Glomerular endothelial cell (primary cell): ENCODE measurements at places on chromosomes 1 and 21.

GRCh38 chr1:206935491-206936067 lies 10.7 kb downstream of the PIGR start:
- no peak for DNase-seq

- no peak for DNase-seq
Measured at GRCh38 chr1:67722292-67722944, 37.4 kb downstream of the GADD45A start.

DNA sequence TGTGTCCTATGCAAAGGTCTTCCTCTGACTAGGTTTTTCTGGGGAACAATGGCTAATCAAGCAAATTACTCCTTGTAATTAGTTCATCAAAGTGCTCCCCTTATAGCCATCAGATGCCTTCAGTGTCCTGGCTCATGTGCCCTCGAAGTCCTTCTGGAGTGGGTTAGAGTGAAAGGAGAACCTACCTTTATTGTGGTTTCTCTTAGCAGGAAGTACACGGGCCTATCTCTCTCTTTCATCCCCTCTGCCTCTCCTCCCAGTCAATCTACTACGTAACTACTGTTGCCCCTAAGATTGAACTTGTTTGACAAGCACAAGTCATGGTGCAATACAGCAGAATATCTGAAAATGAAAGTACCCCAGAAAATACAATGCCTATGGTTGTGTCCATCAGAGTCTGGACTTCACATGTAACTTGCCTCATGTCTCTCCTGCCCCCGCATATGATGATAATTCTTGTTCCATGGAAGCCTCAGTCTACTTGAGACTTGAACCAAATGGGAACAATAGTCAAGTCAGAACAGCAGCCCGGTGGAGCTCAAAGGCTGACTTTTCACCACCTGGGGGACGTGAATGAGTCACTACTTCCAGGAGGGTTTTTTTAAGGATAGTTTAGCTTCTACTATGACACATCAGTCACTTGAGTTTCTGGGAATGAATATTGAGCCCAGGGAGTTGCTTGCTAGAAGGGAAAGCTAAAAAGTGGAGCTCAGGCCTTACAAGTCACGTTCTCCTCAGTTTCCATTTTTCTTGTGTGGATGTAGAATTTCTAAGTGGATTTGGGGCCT lies 243.6 kb downstream of the TNR start:
- DNase-seq = no peak

GRCh38 chr1:92483610-92484471 lies 2.9 kb downstream of the GFI1 start:
- DNase-seq = no peak

DNA sequence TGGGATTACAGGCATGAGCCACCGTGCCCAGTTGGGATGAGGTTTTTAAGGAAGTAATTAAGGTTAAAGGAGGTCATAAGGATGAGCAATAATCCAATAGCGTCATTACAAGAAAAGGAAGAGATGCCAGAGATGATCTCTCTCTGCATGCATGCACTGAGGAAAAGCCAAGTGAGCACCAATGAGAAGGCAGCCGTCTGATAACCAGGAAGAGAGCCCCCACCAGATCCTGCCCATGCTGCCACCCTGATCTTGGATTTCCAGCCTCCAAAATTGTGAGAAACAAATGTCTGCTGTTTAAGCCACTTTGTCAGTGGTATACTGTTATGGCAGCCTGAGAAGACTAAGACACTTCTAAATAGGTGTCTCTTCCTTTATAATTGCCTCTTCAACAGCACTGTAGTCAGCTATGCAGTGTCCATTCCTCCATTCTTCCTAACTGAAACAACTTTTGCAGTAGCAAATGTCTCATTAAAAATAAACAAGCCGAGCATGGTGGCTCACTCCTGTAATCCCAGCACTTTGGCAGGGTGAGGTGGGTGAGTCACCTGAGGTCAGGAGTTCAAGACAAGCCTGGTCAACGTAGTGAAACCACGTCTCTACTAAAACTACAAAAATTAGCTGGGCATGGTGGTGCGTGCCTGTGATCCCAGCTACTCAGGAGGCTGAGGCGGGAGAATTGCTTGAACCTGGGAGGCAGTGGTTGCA lies 216.2 kb upstream of the RUNX1 start:
- DNase-seq = no peak

GRCh38 chr1:201069636-201070035 lies 42.6 kb downstream of the CACNA1S start:
- no peak for DNase-seq

- DNase-seq = no peak
Measured at GRCh38 chr1:58895559-58896145, 111.8 kb upstream of the JUN start.

DNA sequence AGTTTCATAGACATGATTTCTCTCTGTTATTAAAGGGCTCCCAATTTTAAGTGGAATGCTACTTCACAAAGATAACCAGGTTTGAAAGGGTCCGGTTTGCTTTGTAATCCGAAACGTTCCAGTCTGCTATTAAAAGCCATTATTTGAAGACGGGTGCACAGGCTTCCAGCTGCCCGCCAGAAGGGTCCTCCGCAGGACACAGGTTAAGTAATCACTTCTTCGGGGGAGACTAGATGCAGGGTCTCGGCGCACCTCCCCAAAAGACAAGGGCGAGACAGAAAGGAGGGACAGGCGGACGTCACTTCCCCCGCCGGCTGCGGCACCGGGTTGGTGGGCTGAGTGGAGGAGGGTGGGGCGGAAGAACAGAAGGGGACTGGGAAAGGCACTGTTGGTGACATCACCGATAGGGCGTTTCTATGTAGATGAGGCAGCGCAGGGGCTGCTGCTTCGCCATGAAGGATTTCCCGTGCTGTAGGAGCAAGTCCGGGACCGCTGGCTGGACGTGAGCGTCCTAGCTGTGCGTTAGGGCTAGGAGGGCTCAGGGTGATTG lies 8.9 kb downstream of the RNU1-2 start:
- peak; percentile 94 for DNase-seq

- DNase-seq = no peak
Measured at GRCh38 chr21:25911730-25912401, 177.1 kb downstream of the GABPA start.

- no peak for DNase-seq
Measured at GRCh38 chr21:41059871-41060270, 108.1 kb upstream of the BACE2 start.

GRCh38 chr1:204870160-204870912 lies at the start of gene NFASC:
Gene NFASC, plus strand, starts transcription at chr1:204870862. Its CDS starts 73,454 bp downstream, at chr1:204944316.
- no peak for DNase-seq

DNA sequence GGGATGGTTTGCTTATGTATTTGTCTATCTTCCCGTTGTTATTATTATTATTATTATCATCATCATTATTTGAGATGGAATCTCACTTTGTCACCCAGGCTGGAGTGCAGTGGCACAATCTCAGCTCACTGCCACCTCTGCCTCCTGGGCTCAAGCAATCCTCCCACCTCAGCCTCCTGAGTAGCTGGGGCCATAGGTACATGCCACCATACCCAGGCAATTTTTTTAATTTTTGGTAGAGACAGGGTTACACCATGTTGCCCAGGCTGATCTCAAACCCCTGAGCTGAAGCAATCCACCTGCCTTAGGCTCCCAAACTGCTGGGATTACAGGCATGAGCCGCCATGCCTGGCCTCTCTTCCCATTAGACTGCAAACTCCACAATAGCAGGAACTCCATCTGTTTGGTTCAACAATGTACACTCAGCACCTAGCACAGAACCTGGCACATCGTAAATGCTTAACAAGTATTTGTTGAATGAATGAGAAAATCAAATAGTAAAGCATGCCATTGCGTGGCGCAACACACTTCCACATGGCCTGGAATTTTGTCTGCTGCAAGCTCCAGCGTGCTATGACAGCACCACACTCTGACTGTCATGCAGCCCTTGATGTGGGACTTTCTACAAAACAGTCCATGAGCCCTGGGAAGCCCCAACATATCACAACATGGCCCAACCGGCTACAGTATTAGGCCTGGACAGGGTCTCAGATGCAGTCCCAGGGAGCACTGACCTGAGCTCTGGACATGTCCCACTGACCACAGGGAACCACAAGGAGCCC lies 3.8 kb upstream of the TINAGL1 start:
- DNase-seq = no peak

GRCh38 chr1:3283849-3284248 lies 170.6 kb upstream of the ARHGEF16 start:
- DNase-seq = no peak

DNA sequence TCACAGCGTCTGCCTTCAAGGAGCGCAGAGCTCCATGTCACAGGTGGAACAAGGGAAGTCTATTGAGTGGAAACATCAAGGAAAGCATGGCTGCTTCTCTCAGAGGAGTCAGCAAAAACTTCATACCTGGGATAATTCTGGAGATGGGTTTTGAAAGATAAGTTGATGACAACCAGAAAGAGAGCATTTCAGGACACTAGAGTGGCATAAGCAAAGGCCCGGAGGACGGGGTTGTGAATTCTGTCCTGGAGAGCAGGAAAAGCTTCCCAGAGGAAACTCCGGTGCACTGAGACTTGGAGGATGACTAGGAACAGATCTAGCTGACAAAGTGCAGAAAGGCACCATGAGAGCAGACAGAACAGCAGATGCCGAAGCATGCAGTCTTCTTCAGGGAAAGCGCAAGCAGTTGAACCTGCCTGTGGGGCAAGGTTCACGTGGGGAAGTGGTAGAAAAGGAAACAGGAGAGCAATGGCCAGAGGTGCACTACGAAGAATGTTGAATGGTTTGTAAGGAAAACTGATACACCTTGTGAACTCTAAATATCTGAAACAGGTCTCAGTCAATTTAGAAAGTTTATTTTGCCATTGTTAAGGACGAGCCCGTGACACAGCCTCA lies 222.9 kb downstream of the PLPP3 start:
- DNase-seq = no peak

GRCh38 chr1:7479571-7479970 lies 291.5 kb upstream of the VAMP3 start:
- no peak for DNase-seq

GRCh38 chr1:65097076-65097475 lies 50.9 kb upstream of the AK4 start:
- no peak for DNase-seq

GRCh38 chr1:181011301-181012202 lies 11.1 kb downstream of the STX6 start:
- no peak for DNase-seq

DNA sequence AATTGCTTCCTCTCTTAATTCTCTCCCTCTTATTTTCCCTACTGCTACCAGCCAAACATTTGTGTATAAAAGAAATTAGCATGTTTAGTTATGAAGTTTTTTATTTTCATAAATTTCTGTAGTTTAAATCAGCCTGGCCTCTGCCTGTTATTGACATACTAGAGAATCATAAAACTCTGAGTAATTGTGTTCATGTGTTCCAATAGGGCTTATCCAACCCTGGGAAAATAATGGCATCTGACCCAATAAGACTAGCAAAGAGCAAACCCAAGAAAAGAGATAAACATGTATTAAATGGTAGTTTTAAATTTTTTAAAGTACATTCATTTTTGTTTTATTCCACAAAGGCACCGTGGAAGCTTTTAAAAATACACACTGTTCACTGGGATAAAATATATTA lies 404.3 kb downstream of the HLX start:
- no peak for DNase-seq

- no peak for DNase-seq
Measured at GRCh38 chr1:59123081-59123681, 173.7 kb upstream of the FGGY start.

GRCh38 chr21:25453524-25453923 lies 153.8 kb downstream of the MRPL39 start:
- DNase-seq = no peak

DNA sequence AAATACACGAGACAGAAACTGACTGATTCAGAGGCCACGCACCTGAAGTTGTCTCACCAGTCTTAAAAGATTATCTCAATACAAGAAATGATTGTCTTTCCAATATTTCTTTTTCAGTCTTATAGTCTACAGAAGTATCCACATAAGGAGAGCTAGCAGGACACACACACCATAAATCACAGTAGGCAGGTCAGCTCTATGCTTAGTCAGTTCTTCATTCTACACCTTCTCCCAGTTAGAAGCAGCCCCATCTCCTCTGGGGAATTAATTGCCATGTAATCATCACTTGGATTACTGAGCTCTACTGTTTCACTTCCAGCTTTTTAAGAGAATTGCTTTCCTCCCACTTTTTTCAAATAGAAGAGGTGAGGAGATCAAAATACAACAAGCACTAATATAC lies 59.6 kb downstream of the SMYD3 start:
- no peak for DNase-seq

DNA sequence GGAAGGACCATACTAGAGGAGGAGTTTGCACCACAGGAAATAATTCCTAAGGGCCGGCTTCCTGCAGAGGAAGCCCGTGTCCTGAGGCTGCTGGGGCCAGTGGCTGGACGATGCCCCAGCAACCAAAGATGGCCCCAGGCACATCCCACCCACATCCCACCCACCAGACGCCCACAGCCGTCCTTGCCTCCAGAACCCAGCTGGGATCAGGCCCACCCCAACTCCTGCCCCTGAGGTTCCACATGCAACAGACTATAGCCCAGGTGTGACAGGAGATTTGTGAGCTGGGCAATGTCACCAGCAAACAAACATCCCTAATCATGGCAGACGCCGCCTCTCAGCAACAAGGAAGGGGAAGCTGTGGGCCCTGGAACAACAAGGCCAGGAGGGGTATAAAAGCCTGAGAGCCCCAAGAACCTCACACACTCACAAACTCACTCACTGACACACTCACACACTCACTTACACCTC lies at the start of gene KRTAP10-9:
KRTAP10-9 (plus strand) TSS at position 421 of the 471 bp plus-strand sequence. CDS start 79 bp downstream, outside the sequence.
- no peak for DNase-seq

GRCh38 chr1:154812877-154813276 lies 57.2 kb downstream of the KCNN3 start:
- DNase-seq = no peak

DNA sequence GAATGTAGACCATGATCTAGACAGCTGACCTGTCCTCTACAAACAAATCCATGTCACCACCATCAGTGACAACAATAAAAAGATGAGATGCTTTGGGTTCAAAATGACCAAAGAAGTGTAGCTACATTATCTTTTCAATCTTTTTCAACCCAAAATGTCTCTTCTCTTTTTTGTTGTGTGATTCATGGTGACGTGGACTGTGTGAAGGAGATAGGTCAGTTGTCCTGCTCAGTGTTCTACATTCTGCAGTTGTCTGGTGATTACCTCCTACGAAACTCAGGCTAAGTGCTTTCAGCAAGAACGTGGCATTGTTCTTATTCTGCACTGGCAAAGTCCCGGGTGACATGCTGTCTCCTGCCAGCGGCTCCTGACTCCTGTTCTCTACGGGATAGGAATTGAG lies 73.1 kb downstream of the PRKAB2 start:
- no peak for DNase-seq

DNA sequence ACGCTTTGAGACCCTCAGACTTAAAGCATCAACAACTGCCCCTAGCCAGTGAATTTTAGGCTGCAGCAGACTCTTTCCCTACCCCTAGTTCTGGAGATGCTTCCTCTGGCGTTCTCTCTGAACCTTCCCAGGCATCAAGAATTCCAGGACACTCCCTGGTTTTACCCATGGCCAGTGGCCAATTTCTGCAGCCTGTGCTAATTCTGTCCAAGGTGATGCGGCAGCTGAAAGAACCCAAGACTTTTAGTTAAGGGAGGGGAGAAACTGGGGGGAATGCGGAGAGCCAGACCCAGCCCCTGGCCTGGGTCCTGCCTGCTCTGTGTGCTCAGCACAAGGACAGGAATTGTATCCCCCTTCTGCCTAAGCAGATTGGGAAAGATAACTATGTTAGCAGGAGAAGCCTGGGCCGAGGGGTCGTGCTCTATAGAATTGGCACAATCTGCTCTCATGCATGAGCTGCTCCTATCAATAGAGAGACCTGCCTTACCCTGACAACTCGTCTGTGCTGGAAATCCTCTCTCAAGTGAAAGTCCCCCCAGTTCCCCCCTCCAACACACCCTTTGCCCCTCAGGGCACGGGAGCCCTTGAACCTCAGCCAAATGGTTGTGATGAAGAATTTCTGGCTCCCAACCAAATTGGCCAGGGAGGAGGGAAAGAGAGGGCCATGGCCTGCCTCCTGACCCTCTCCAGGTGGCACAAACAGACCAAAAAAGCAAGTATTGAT lies 5.4 kb upstream of the GJA8 start:
- DNase-seq = no peak
